ENCODE measurements at places on chromosomes 7 and 10.

GRCh38 chr7:69596723-69597277 lies 1.5 kb upstream of the AUTS2 start:
- DNase-seq: no peak

GRCh38 chr7:31056775-31057346 lies 4.8 kb downstream of the ADCYAP1R1 start:
- no peak for DNase-seq

DNA sequence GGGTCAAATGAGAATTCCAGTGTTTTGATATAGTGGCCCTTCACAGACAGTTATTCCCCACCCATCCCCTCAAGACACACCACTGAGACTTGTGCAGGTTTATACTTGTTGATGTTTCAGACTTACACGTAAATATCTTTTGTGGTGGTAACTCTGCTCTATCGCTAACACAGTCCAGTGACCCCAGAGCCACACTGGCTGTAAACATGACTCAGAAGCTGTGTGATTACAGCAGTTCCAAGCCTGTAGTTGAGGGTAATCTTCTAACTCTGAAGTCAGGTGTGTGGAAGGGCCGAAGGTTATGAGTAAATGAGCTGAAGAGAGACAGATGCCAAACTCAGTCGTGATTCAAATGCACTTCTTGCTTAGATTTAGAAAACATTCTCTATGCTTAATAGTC lies 19.4 kb downstream of the NOBOX start:
- no peak for DNase-seq

DNA sequence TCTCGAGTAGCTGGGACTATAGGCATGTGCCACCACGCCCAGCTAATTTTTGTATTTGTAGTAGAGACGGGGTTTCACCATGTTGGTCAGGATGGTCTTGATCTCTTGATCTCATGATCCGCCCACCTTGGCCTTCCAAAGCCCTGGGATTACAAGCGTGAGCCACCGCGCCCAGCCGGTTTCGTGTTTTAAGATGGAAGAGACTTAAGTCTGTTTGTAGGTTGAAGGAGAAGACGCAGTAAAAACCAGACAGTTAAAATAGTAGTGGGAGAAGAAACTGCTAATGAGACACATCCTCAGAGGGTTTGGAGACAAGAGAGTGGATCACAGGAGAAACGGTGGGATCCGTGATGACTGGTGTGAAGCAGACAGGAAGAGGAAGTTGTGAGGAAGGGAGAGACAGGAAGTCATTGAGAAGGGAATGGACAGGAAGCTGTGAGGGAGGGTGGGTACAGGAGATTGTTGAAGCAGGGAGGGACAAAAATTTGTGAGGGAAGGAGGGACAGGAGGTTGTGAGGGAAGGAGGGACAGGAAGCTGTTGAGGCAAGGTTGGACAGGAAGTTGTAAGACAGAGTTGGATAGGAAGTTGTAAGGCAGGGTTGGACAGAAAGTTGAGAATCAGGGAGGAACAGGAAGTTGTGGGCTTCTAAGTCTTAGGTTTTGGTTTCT lies 115.5 kb downstream of the WDFY4 start:
- DNase-seq: peak; percentile 63

DNA sequence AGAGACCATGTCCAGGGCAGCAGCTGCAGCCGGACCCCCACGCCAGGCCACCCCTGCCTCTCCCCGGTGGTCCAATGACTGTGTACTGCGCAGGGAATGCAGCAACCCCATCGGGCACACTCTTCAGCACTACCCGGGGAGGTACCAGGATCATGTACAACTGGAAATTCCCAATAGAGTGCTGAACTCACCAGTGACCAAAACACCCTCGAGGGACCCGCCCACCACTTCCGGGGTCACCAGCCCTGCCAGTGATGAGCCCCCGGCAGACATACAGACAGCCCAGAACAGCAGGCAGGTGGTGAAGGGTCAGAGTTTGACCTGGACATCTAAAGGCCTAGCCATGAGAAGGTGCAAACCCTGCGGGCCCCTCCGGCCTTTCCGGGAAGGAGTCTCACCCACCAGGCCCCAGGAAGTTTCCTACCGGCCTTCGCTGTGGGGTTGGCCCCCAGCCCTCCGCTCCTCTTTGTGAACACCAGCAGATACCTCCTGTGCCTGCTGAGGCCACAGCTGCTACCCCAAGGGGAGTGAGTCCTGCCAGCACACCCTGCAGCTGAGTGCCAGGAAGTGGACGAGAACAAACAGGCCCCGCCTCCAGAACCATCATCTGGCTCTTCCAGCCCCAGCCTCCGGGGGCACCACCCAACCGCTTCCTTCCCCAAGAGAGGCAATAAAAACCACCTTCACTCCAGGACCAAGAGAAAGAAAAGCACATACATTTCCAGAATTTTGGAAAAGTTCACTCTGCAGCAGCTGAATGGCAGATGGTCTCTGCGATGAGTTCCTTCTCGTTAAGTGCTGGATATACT lies 5.0 kb upstream of the ANKRD61 start:
- peak; percentile 76 for DNase-seq

- DNase-seq: no peak
These were observed 588 bp downstream of the GLI3 start for GRCh38 chr7:42236266-42236975.

- no peak for DNase-seq
These were observed 90.3 kb downstream of the LYZL1 start for GRCh38 chr10:29379208-29379607.

DNA sequence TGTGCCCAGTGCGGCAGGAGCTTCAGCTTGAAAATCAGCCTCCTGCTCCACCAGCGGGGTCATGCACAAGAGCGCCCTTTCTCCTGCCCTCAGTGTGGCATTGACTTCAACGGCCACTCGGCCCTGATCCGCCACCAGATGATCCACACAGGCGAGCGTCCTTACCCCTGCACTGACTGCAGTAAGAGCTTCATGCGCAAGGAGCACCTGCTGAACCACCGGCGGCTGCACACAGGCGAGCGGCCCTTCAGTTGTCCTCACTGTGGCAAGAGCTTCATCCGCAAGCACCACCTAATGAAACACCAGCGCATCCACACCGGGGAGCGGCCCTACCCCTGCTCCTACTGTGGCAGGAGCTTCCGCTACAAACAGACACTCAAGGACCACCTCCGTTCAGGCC lies 16.1 kb upstream of the ZNF282 start:
- no peak for DNase-seq

- DNase-seq: no peak
These were observed 52.7 kb downstream of the VPS50 start for GRCh38 chr7:93284908-93285307.

DNA sequence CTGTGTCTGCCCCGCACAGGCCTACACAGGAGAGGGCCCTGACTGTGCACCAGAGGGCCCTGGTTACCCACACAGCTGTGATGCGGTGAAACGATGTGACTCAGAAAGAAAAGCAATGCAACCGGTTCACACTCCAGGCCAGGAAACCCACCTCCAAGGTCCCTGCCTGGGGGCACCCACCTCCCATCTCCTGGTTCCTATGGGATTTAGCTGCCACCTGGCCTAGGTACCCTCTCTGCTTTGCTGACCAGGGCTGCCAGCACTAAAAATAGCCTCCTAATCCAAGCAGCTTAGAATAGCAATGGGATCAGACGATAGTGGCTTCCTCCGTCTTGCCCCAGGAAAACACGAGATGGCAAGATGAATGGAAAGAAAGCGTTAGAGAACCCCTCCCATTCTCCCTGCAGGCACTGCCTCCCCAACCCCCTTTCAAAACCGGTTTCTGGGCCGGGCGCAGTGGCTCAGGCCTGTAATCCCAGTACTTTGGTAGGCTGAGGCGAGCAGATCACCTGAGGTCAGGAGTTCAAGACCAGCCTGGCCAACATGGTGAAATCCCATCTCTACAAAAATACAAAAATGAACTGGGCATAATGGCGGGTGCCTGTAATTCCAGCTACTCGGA lies 12.4 kb downstream of the RBP3 start:
- DNase-seq: no peak

GRCh38 chr7:31263338-31263737 lies 77.2 kb downstream of the NEUROD6 start:
- DNase-seq: no peak

GRCh38 chr7:114173170-114173890 lies 241.3 kb upstream of the FOXP2 start:
- DNase-seq: no peak

DNA sequence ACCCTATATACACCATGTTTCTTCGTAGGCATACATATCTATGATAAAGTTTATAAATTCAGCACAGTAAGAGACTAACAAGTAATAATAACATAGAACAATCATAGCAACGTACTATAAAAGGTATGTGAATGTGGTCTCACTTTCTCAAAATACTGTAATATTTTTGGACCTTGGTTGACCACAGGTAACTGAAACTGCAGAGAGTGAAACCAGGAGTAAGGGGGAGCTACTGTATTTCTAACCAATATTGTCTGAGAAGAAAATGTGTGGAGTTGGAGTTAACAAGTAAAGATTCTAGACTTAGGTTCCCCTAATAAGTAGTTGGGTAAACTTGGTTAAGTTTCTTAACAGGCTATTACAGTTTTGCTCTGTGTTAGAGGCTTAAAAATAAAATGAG lies 72.1 kb downstream of the GNAI1 start:
- no peak for DNase-seq

- no peak for DNase-seq
These were observed 154.6 kb downstream of the ZNF438 start for GRCh38 chr10:30877111-30877510.

DNA sequence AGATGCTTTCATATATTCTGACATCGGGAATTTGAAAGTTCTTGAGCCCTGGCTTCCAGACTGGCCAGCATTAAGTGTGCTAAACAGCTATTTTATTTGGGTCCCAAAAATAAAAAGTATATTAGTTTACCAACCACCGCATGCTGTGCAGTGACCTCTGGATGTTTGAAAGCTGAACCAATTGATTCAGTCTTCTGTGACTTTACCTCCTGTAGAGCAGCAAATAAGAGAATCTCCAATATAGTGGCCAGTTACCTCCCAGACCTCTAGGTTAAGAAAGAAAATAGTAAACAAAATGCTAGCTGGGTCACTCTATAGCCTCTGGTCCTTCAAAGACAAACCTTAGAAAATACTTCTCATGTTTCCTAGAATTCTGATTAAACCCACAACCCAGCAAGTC lies 424.6 kb upstream of the NFE2L3 start:
- no peak for DNase-seq

DNA sequence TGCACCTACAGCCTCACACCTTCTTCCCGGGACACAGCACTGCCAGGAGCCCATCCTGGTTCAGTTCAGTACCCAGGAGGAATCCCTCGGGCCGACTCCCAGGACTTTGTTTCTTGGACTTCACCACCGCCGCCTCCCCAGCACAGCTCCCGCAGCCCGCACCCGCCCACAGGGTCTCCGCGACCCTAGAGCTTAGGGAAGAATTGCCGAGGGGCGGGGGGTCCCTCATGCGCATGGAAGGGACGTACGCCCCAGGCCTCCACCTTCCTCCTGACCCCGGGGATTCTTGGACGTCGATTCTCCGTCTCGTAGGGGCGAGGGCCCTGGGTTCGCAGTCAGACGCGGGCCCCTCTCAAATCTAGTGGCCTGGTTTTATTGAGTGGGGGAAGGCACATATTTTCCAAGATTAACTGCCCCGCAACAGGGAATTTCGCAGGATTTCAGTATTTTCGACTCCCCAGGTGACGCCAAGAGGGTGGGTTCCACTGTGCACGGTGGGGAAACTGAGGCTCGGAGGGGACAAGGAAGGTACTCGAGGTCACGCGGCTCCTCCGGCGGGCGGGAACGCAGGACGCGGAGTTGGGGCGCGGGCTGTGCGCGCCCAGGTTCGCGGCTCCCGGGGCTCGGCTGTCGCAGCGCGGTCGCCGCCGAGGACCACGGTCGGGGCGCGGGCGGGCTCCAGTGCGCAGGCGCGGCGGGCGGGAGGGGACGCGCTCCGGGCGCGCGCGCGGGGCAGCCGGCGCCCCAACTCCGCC lies at the start of gene ADCY1:
TSS of gene ADCY1 (plus strand) at position 708 of the 755 bp plus-strand sequence. CDS start 176 bp downstream, outside the sequence.
- DNase-seq: no peak

DNA sequence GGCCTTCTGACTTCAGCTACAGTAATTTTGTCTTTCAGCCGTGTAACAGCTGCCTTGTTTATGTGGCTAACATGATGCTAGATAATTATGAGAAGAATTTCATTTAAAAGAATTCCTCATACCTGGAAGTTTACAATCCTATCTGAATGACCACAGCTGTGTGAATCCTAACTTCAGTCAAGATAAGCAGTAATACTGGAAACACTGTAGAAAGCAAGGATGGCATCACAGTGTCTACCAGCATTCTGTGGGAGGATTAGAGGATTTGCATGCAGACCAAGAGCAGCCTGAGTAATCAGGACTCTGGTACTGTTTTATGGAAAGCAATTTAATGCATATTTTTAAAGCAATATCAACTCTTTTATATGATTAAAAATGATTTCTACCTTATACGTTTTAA lies 282.4 kb downstream of the EXOC4 start:
- no peak for DNase-seq

GRCh38 chr7:100048680-100049079 lies 894 bp upstream of the ZSCAN21 start:
- no peak for DNase-seq

DNA sequence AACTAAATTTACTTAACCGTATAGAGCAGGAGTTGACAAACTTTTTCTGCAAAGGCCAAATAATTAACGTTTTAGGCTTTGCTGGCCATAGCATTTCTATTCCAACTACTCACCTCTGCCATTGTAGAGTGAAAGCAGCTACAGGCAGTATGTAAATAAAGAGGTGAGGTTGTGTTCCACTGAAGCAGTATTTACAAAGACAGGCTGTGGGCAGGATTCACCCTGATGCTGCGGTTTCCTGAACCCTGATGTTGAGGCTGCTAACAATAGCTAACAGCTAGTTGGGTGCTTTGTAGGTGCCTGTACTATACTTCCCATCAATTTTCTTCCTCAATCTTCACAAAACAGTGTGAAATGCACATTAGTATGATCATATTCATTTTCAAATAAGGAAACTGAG lies 47.0 kb upstream of the LAMB1 start:
- DNase-seq: no peak

GRCh38 chr7:152402384-152403250 lies 33.2 kb downstream of the KMT2C start:
- no peak for DNase-seq

- no peak for DNase-seq
These were observed 32.3 kb upstream of the RPA3 start for GRCh38 chr7:7750571-7751242.

- no peak for DNase-seq
These were observed 52.8 kb downstream of the NRF1 start for GRCh38 chr7:129664029-129665012.

- no peak for DNase-seq
These were observed 29.5 kb downstream of the CHCHD3 start for GRCh38 chr7:133052401-133052756.

GRCh38 chr10:96696845-96697425 lies 23.4 kb downstream of the PIK3AP1 start:
- no peak for DNase-seq

DNA sequence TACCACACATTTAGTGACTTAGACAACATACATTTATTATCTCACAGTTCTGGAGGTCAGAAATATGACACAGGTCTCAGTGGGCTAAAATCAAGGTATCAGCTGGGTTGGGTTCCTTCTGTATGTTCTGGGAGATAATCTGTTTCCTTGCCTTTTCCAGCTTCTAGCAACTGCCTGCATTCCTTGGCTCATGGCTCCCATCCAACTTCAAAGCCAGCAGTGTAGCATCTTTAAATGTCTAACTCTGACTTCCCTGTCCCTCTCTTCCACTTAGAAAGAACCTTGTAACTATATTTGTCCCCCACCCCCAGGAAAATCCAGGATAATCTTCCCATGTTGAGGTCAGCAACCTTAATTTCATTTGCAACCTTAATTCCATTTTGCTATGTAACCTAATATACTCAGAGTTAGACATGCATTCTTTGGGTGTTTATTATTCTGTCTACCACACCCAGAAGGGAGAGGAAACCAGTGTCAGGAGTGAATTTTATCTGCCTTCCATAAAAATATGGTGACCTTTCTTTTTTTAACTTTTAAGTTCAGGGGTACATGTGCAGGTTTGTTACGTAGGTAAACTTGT lies 57.3 kb upstream of the SMIM30 start:
- DNase-seq: no peak
